Activated CD4-positive, alpha-beta memory T cell treated with anti-CD3 and anti-CD28 coated beads, Interleukin-2, amount 10 ng/mL, durations not matched to agents 7 days and 5 days (primary cell): ENCODE measurements at places on chromosomes 13 and 19. TPM values are rescaled to one million over a fixed set of nuclear protein-coding genes. Genes with fewer than 3 reads are reported as not detected.

Gene CGB7
- not detected for total RNA-seq

DNA sequence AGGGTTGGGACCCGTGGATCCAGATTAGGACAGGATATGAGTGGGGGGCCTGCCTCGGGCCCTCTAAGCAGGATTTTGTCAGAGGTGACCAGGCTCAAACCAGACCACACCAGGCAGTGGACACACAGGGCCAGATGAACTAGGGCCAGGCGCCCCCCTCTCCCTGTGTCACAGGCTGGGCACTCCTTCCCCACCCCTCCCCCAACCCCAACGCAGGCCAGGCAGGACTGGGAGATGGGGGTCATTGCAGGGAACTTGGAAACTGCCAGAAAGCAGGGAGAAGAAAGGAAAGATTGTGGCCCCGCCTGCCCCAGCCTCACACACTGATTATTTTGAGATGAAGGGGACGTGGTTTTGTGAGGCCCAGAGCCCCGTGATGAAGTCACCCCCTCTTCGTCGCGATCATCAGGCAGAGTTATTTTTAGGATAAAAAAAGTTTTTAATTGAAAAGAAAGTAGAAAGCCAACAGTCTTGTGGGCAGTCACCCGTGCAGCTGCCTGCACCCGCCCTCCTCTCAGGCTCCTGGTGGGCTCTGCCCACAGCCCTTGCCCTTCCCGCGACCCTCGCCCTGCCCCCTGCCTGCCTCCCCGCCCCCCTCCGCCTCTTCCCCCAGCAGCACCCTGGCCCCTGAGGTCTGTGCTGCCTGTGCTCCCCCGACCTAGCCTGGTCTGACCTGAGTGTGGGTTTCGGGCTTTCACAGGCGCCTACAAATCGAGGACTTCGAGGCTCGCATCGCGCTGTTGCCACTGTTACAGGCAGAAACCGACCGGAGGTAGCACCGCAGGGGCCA is 1.9 kb upstream of the YJEFN3 start:
- DNase-seq, result no peak
- H3K36me3 ChIP-seq, result peaks cover 26% of the 10 kb centered on the region
- H3K27me3 ChIP-seq, result no peaks in the 10 kb centered on the region
- H3K27ac ChIP-seq, result no peak overlapping the region
- peaks cover 7% of the 10 kb centered on the region for H3K4me1 ChIP-seq
- H3K4me3 ChIP-seq, result no peak overlapping the region

GRCh38 chr19:14366529-14366928 is 14.7 kb upstream of the ADGRE5 start:
- H3K27ac ChIP-seq, result peak overlapping the region; percentile 89
- H3K4me3 ChIP-seq, result peak overlapping the region; percentile 61
- peak; percentile 90 for DNase-seq
- H3K36me3 ChIP-seq, result no peaks in the 10 kb centered on the region
- peaks cover 73% of the 10 kb centered on the region for H3K4me1 ChIP-seq

Gene TLE2
- total RNA-seq, result 1.4 TPM

Gene PDX1
- not detected for total RNA-seq

Gene PINLYP
- total RNA-seq, result 4.4 TPM

DNA sequence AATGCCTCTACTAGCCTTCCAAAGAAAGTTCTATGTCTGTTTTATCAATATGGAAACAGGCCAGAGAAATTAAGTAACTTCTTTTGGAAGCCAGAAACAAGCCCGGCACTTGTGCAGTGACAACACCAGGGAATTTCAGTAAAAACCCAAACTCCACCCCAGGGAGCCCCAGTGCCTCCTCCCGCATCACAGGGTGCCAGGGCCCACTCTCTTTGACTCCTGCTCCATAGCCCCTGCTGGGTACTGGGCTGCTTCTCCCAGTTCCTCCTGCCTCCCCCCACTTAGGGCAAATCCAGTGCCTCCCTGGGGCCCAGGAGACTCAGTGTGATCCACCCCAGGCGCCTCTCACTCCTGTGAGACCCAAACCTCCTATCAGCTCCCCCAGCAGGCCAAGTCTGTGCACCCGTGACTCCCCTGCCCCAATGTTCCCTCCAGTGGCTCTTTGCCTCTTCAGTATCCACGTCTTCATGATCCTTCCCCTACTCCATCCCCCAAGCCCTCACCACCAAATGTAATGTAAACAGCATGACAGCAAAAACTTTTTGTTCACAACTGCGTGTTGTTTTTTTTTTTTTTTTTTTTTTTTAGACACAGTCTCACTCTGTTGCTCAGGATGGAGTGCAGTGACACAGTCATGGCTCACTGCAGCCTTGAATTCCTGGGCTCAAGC is 2.3 kb upstream of the FFAR3 start:
- H3K4me1 ChIP-seq, result peaks cover 18% of the 10 kb centered on the region
- no peaks in the 10 kb centered on the region for H3K36me3 ChIP-seq
- peaks cover 7% of the 10 kb centered on the region for H3K27me3 ChIP-seq
- DNase-seq, result no peak
- no peak overlapping the region for H3K27ac ChIP-seq

Gene ZNF836
- total RNA-seq, result 17.3 TPM

- H3K4me1 ChIP-seq, result no peaks in the 10 kb centered on the region
- H3K4me3 ChIP-seq, result no peak overlapping the region
- no peaks in the 10 kb centered on the region for H3K27me3 ChIP-seq
- DNase-seq, result no peak
- H3K27ac ChIP-seq, result no peak overlapping the region
- no peaks in the 10 kb centered on the region for H3K36me3 ChIP-seq
Measured at GRCh38 chr19:46303691-46304397, 7.0 kb downstream of the HIF3A start.

GRCh38 chr19:46717716-46718143 is 816 bp upstream of the PRKD2 start:
- H3K27me3 ChIP-seq, result no peaks in the 10 kb centered on the region
- peak overlapping the region; percentile 97 for H3K4me3 ChIP-seq

GRCh38 chr19:1001538-1002166 is 1.4 kb downstream of the GRIN3B start:
- peaks cover 7% of the 10 kb centered on the region for H3K4me1 ChIP-seq
- H3K4me3 ChIP-seq, result no peak overlapping the region
- peak; percentile 75 for DNase-seq
- peaks cover 29% of the 10 kb centered on the region for H3K27me3 ChIP-seq

DNA sequence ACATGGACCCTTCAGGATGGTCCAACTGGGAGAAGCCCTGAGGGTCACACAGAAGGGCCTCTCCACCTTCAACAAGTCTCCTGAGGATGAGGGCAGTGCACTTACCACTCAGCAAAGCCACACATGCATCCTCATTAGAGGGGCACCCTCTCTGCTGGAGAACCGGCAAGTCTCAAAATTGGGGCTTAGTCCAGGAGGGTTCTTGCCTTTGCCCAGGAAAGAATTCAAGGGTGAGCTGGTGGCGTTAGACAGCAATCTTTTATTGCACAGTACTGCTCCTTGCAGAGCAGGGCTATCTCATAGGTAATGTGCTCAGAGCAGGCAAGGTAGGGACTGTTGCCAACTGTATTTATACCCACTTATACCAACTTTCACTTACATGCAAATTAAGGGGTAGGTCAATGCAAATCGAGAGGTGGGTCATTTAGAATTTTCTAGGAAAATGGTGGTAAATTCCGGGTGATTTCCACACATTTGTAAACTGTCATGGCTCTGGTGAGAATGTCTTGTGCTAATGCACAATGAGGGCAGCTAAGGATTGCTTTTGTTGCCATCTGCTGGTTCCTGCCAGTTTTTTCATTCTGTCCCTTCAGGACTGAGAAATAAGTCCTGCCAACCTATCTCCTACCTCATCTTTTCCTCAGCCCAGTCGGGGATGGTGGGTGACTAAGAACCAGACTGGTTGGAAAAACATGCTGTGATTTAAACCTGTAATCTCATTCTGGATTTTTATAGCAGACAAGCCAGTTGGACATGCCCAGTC is 27.8 kb upstream of the IGSF23 start:
- no peak overlapping the region for H3K4me3 ChIP-seq
- no peak for DNase-seq
- H3K27ac ChIP-seq, result no peak overlapping the region
- H3K27me3 ChIP-seq, result no peaks in the 10 kb centered on the region

GRCh38 chr19:3586127-3586626 is 899 bp downstream of the GIPC3 start:
- H3K36me3 ChIP-seq, result no peaks in the 10 kb centered on the region
- H3K4me1 ChIP-seq, result no peaks in the 10 kb centered on the region
- H3K4me3 ChIP-seq, result no peak overlapping the region
- DNase-seq, result no peak
- peaks cover 4% of the 10 kb centered on the region for H3K27me3 ChIP-seq

- DNase-seq, result no peak
- H3K27me3 ChIP-seq, result no peaks in the 10 kb centered on the region
- peaks cover 23% of the 10 kb centered on the region for H3K4me1 ChIP-seq
- no peak overlapping the region for H3K4me3 ChIP-seq
Measured at GRCh38 chr13:100399455-100399854, 189.1 kb downstream of the GGACT start.

GRCh38 chr19:4737955-4738600 is 14.4 kb upstream of the DPP9 start:
- no peaks in the 10 kb centered on the region for H3K36me3 ChIP-seq
- no peak for DNase-seq
- peaks cover 5% of the 10 kb centered on the region for H3K4me1 ChIP-seq
- H3K27me3 ChIP-seq, result peaks cover 11% of the 10 kb centered on the region
- no peak overlapping the region for H3K4me3 ChIP-seq

DNA sequence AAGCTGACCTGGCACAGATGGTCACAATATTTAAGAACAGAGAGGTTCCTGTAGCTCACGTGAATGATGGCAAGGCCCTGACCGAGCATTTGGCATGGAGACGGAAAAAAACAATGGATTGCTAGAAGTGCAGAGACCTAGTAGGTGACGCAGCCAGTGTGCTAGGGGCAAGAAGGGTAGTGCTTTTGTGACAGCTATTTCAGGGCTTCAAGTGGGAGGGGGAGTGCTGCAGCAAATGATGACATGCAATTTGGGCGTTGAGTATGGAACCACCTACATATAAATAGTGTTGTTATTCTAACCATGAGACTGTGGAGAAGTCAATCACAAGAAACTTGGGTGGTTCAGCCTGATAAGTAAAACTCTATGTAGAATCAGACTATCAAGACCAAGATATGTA is 65.7 kb upstream of the IL17D start:
- no peak overlapping the region for H3K4me3 ChIP-seq
- DNase-seq, result no peak
- no peak overlapping the region for H3K27ac ChIP-seq
- no peaks in the 10 kb centered on the region for H3K36me3 ChIP-seq
- H3K4me1 ChIP-seq, result peaks cover 4% of the 10 kb centered on the region

DNA sequence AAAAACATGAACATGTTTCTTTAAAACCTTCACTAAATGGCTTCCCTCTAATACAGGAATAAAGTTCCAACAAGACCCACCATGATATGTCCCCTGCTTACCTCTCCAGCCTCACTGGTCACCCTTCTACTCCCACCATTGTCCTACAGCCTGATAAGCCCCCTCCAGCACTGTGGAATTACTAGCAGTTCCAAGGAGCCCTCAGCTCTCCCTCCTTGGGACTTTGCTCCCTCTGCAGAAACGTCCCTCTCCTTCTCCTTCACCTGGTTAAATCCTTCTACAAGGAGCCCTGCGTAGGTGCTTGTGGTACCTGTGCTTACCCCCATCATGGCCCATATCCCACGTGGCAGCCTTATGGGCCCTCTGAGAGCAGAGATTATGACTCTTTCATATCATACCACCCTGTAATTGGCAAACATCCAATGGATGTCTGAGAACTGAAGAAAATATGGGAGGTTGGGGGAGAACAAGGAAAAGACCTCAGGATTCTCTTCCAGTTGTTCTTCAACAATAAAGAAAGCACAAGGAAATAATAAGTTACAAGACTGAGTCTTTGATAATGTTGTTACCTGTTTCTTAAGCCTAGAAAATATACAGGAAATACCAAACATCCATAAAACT is 26.1 kb upstream of the DOCK9 start:
- no peak overlapping the region for H3K27ac ChIP-seq
- H3K4me1 ChIP-seq, result peaks cover 52% of the 10 kb centered on the region
- no peak overlapping the region for H3K4me3 ChIP-seq

GRCh38 chr13:110089100-110089499 is 217.9 kb downstream of the COL4A1 start:
- no peak overlapping the region for H3K27ac ChIP-seq
- H3K27me3 ChIP-seq, result no peaks in the 10 kb centered on the region
- no peak for DNase-seq
- no peaks in the 10 kb centered on the region for H3K36me3 ChIP-seq
- no peak overlapping the region for H3K4me3 ChIP-seq
- H3K4me1 ChIP-seq, result no peaks in the 10 kb centered on the region

- H3K36me3 ChIP-seq, result peaks cover 5% of the 10 kb centered on the region
- H3K27me3 ChIP-seq, result no peaks in the 10 kb centered on the region
- DNase-seq, result no peak
- H3K4me3 ChIP-seq, result no peak overlapping the region
- no peaks in the 10 kb centered on the region for H3K4me1 ChIP-seq
- H3K27ac ChIP-seq, result no peak overlapping the region
Measured at GRCh38 chr13:97308735-97309429, 86.7 kb downstream of the MBNL2 start.

GRCh38 chr19:28396287-28396831 is 816.6 kb downstream of the UQCRFS1 start:
- H3K4me1 ChIP-seq, result no peaks in the 10 kb centered on the region
- no peak overlapping the region for H3K27ac ChIP-seq
- DNase-seq, result no peak
- H3K4me3 ChIP-seq, result no peak overlapping the region
- H3K36me3 ChIP-seq, result no peaks in the 10 kb centered on the region

Gene KCNJ14
- 0.73 TPM for total RNA-seq

Gene GSX1
- total RNA-seq, result not detected

Gene PPAN
- 75.6 TPM for total RNA-seq

DNA sequence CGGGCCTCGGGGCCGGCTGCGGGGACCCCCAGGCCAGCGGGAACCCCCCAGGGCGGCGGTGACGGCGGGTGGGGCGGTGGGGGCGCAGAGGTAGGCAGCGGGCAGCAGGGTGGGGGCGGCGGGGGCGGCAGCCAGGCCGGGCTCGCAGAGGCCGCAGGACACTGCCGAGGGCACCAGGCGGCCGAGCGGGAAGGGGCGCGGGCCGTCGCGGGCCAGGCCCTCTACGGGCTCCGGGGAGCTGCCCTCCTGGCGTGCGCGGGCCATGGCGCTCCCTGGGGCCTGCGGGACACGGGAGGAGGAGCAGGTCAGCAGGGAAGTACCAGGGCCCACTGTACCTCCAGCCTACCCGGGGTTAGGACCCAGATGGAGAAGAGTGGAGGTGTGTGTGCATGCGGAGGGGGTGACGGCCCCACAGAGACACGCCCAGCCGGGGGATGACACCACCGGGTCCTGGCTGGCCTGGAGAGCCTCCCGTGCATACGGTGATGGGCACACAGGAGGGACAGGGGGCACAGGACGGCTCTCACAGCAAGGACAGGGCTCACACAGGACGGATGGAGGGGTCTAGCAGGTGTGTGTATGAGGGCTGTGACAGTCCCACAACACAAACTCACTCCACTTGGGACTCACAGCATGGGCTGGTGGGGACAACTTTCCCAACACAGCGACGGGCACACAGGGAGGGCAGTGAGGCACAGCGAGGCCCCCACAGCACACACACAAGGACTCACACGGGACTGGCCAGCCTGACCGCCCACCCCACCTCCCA is 2.6 kb downstream of the BBC3 start:
- no peak overlapping the region for H3K27ac ChIP-seq
- H3K4me1 ChIP-seq, result peaks cover 35% of the 10 kb centered on the region
- H3K4me3 ChIP-seq, result peak overlapping the region; percentile 79
- no peaks in the 10 kb centered on the region for H3K27me3 ChIP-seq
- H3K36me3 ChIP-seq, result peaks cover 9% of the 10 kb centered on the region

Gene LIN7B
- 4.7 TPM for total RNA-seq

Gene TGFB1
- total RNA-seq, result 247 TPM

GRCh38 chr19:43438291-43439031 is 23.8 kb downstream of the TEX101 start:
- H3K4me3 ChIP-seq, result peak overlapping the region; percentile 37
- DNase-seq, result peak; percentile 34
